ENCODE measurements at places on chromosomes 7 and 10. TPM values are rescaled to one million over a fixed set of nuclear protein-coding genes. Genes with fewer than 3 reads are reported as not detected.

Gene DHX32
- total RNA-seq, result 30.4 TPM

Gene OR6V1
- not detected for total RNA-seq

Gene CYP3A7
- total RNA-seq, result not detected

Gene NKX1-2
- total RNA-seq, result not detected

Gene CYP2C19
- not detected for total RNA-seq

Gene CABCOCO1
- total RNA-seq, result 0.19 TPM

Gene CTAGE6
- 0.60 TPM for total RNA-seq

Gene TRPV5
- total RNA-seq, result not detected

Gene THSD7A
- total RNA-seq, result 2.0 TPM

Gene PRR15
- 0.73 TPM for total RNA-seq

Gene INSYN2A
- 4.6 TPM for total RNA-seq

Gene GDF2
- not detected for total RNA-seq

Gene CPA2
- not detected for total RNA-seq

Gene ADIRF
- not detected for total RNA-seq

Gene ERVW-1
- total RNA-seq, result not detected

Gene MTURN
- total RNA-seq, result 19.3 TPM

Gene HOXA7
- total RNA-seq, result not detected

Gene CCL24
- total RNA-seq, result not detected

Gene ASAH2
- total RNA-seq, result 1.1 TPM

Gene FGFR2
- total RNA-seq, result 8.0 TPM

Data from osteocyte (in vitro differentiated cells).